Adrenal gland (tissue), 19 donors: ENCODE measurements at places on chromosomes 16 and 17. TPM values are rescaled to one million over a fixed set of nuclear protein-coding genes. Genes with fewer than 3 reads are reported as not detected.

The PARD6A gene
- total RNA-seq, result 7.3 TPM

The NTN3 gene
- total RNA-seq, result 0.16 TPM

The EFNB3 gene
- 0.26 TPM for total RNA-seq

The DLX4 gene
- total RNA-seq, result 0.18 TPM

The CD19 gene
- total RNA-seq, result 0.32 TPM

The TEX19 gene
- not detected for total RNA-seq

DNA sequence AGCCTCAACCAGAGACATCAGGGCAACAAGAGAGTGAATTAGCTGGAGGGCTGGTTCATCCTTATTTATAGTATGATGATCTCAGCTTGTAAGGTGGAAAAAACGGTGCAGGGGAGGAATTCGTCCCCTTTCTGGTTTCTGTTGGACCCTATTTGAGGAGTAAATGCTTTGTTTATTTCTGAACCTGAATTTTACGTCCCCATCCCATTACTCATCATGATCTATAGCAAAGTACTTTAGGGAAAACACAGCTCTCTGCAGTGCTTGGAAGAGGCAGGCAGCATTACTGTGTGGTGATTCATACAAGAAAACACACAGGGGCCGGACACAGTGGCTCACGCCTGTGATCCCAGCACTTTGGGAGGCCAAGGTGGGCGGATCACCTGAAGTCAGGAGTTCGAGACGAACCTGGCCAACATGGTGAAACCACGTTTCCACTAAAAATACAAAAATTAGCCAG, 8.0 kb upstream of the VAT1L start:
- H3K27ac ChIP-seq, result no peak overlapping the region
- DNase-seq, result peak; percentile 67
- H3K4me1 ChIP-seq, result no peaks in the 10 kb centered on the region
- H3K4me3 ChIP-seq, result no peak overlapping the region
- H3K36me3 ChIP-seq, result no peaks in the 10 kb centered on the region
- no peaks in the 10 kb centered on the region for H3K27me3 ChIP-seq

GRCh38 chr17:9669551-9670008, 24.3 kb downstream of the USP43 start:
- DNase-seq, result no peak
- no peak overlapping the region for H3K4me3 ChIP-seq
- no peaks in the 10 kb centered on the region for H3K27me3 ChIP-seq
- no peaks in the 10 kb centered on the region for H3K4me1 ChIP-seq
